Hematopoietic multipotent progenitor cell (in vitro differentiated cells): ENCODE measurements at places on chromosomes 13 and 19. TPM values are rescaled to one million over a fixed set of nuclear protein-coding genes. Genes with fewer than 3 reads are reported as not detected.
A peak's percentile ranks its signal among the peaks of the same experiment; 100 is the strongest.

DNA sequence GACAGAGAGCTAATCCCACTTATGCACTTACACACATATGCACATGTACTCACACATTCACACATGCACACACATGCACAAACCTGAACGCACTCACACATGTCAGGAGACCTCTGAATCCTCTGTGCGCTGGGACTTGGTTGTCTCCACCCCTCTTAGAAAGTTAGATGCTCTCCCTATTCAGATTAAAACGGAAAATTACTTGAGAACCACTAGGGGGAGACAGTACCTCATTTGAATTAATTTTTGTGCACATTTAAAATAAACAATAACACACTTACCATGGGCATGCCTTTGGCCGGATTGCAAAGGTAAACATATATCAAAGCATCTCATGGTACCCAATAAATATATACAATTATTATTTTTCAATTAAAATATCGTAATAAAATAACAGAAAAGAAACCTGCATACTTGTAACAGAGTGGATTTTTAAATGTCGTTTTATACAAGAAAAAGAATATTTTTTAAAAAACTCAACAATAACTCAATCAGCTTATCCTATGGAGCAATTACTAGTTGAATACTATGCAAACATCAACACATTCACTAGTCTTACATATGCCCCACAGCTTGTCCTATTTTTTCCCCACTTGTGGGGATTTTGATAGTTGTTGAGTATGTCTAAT lies 9.5 kb upstream of the LILRB4 start:
- DNase-seq, result peak; percentile 35

- DNase-seq, result no peak
Measured at GRCh38 chr13:52695856-52696255, 43.2 kb downstream of the SUGT1 start.

GRCh38 chr13:28089065-28089464 lies 11.3 kb downstream of the FLT3 start:
- DNase-seq, result no peak

- no peak for DNase-seq
Measured at GRCh38 chr13:73070451-73071098, 11.8 kb downstream of the KLF5 start.

- no peak for DNase-seq
Measured at GRCh38 chr19:50823389-50824042, at the start of gene KLK1. Gene KLK1 (minus strand): TSS chr19:50823787. CDS start chr19:50823748, 39 bp downstream.

DNA sequence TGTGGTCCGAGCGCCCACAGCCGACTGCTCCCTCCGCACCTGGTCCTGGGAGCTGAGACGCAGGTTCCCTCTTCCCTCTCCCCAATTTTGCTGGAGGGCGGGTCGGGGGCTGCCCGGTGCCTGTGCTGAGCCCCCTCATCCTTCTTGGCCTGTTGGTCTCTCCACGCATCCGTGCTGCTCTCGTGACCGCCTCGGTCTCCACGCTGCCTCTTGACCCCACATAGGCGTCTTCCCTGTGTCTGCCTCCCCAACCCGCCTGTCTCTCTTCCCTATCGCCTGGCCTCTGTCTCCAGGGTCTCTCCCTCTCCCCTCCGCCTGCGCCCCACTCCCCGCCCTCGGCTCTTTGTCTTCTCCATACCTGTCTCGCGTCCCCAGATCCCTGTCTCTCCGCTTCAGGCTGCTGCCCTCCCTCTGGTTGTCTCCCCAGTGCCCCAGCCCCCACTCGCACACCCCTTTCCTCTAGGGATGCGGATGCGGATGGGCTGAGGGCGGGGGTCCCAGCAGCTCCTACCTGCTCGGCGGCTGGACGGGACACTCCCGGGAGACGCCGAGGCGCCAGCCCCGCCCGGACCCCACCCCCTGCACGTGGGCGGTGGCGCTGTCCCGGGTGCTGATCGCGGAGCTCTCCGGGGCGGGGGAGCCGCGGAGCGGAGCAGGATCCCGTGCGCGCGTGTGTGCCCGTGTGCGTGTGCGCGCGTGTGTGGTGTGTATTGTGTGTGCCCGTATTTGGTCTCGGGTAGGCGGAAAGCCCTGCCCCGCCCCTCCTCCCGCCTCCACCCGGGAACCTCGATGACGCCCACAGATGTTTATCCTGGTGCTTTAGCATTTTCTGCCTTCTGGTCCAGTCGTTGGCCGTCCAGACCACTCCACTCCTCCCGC lies at the start of gene SYT5:
Gene SYT5, minus strand, starts transcription at position 684 of the 879 bp plus-strand sequence. CDS start 1,248 bp downstream, outside the sequence.
- DNase-seq, result no peak

GRCh38 chr13:93413972-93414717 lies 187.5 kb downstream of the GPC6 start:
- DNase-seq, result no peak

- DNase-seq, result peak; percentile 51
Measured at GRCh38 chr13:94662274-94662945, 49.9 kb downstream of the SOX21 start.

DNA sequence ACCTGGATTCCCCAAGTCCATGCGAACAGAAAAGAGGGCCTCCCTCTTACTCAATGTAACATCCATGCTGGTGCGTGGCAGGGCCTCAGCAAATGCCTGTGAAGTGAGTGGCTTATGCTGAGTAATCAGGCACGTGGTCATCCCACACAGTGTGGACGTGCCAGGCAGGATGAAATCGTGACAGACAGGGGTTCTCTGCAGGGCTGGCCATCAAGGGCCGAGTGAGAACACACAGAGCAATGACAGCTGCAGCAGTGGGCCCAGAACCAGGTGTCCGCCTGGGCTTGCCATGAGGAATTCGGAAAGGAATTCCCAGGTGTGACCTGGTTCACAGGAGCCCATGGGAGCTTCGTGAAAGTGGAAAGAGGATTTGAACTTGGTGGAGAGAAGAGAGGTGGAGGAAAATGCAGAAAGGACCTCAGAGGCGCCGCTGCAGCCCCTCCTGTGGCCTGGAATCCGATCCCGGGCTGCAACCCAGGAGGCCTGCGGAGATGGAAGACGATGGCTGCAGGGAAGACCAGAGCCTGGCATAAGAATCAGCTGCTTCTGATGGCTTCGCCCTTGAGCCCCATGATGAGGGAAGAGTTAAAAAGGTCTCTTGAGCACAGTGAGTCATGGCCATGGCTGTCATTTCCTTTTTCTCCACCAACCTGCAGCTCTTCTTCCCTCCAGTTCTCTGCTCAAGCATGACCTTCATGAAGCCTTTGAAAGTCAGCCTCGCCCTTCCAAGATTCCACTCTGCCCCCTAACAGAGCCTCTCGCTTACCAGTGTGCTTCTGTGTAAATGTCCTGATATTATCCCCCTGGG lies 34.6 kb upstream of the SOX1 start:
- no peak for DNase-seq

- DNase-seq, result no peak
Measured at GRCh38 chr13:32590266-32590665, 4.0 kb downstream of the PDS5B start.

GRCh38 chr13:99281811-99282263 lies 23.7 kb upstream of the GPR18 start:
- no peak for DNase-seq

GRCh38 chr19:58575183-58576041 lies 2.3 kb upstream of the MZF1 start:
- DNase-seq, result peak; percentile 91

- DNase-seq, result no peak
Measured at GRCh38 chr19:42098781-42099180, 22.8 kb downstream of the ZNF574 start.

GRCh38 chr19:18651733-18652132 lies 14.9 kb downstream of the KLHL26 start:
- DNase-seq, result no peak

DNA sequence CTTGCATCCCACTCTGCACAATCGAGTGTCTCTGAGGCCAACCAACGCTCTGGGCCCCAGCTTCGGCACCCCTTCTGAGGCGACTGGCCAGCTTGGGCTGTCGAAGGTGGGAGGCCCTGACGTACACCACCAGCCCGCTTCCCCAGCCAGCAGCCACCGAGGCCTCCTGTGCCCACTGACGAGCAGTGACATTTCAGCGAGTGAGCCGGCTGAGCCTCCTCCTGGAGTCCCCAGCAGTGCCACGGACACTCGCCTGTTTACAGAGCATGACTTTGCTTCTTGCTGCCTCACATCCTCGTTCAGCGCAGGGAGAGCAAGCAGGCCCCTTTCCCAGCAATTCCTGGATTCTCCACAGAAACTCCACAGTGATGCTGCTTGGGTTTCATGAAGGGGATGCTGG lies 240.2 kb upstream of the MAB21L1 start:
- no peak for DNase-seq

- no peak for DNase-seq
Measured at GRCh38 chr19:40400559-40400958, 10.6 kb upstream of the HIPK4 start.

GRCh38 chr19:47275791-47276461 lies 1.2 kb downstream of the INAFM1 start:
- no peak for DNase-seq

GRCh38 chr19:46902402-46902766 lies 41.6 kb downstream of the ARHGAP35 start:
- no peak for DNase-seq

DNA sequence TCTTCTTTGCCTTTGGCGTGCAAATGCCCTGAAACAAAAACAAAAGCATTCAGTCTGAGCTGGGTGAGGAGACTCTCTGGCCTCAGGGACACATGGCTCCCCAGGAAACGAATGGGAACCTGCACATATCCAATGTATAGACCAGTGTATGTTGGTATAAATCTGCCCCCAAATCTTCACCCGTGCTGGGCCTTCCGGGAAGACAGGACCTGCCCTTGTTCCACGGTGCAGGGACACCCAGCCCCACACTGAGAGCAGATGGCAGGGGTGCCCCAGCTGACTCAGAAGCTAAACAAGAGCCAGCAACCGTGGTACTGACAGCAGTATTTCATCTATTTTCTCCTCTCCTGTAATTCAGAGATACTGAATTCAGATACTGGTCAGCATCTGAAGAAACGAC lies 42.4 kb downstream of the CARS2 start:
- no peak for DNase-seq

GRCh38 chr13:98838776-98839175 lies 86.3 kb upstream of the SLC15A1 start:
- no peak for DNase-seq

GRCh38 chr13:97434397-97435201 lies 630 bp downstream of the RAP2A start:
- peak; percentile 19 for DNase-seq

- DNase-seq, result no peak
Measured at GRCh38 chr13:32032759-32033158, 1.2 kb downstream of the FRY start.

DNA sequence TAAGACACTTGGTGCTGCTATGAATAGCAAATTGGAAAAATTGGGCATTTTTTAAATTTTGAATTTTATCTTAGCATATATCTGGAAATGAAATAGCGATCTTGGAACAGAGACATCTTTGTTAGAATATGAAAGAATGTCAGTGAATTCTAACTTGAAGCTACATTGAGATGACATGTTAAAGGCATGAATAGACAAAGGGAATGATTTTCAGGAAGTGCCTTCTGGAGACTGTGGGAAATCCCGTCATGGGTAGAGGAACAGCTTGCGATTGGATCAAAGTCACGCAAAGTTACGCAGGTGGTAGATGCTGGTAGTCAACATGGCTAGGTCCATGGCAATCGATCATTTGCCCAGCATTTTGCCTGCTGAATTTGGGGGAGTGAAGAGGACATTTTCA lies 43.5 kb downstream of the LRCH1 start:
- no peak for DNase-seq

GRCh38 chr19:21460686-21461085 lies 44.7 kb upstream of the ZNF429 start:
- DNase-seq, result no peak

DNA sequence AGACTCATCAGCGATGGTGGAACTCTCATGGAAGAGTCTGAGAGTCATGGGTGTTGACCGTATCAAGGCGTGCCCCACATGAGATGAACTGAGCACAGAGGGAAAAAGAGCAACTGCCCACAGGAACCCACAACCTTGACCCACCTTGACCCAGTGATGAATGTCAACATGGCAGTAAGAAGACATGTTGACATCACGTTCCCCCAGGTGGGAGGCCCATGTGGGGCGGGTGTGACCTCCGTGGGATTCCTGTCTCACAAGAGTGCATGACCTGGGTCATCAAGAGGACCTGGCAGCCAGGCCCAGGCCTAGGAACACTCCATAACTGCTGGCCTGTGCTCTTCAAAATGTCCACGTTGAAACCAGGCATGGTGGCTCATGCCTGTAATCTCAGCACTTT lies 45.8 kb downstream of the EPS15L1 start:
- no peak for DNase-seq

- no peak for DNase-seq
Measured at GRCh38 chr13:22050951-22051563, 380.2 kb downstream of the FGF9 start.

DNA sequence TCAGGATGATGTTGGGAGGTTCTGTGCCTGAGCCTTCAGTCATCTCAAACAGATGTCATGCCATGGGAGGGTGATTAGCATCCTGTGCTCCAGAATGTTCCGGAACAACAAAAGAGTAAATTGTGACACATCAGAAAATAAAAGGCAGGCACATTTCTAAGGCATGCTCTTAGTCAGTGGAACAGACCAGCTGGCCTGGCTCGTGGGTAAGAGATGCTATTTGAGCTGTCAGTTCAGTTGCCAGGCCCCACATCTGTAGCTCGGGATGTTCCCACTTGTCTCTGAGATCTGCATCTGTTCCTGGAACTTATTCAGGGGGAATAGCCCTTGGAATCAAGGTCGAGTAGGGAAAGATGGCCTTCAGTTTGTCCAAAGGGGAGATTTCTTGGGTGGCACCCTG lies 26.0 kb downstream of the OLFM4 start:
- no peak for DNase-seq

DNA sequence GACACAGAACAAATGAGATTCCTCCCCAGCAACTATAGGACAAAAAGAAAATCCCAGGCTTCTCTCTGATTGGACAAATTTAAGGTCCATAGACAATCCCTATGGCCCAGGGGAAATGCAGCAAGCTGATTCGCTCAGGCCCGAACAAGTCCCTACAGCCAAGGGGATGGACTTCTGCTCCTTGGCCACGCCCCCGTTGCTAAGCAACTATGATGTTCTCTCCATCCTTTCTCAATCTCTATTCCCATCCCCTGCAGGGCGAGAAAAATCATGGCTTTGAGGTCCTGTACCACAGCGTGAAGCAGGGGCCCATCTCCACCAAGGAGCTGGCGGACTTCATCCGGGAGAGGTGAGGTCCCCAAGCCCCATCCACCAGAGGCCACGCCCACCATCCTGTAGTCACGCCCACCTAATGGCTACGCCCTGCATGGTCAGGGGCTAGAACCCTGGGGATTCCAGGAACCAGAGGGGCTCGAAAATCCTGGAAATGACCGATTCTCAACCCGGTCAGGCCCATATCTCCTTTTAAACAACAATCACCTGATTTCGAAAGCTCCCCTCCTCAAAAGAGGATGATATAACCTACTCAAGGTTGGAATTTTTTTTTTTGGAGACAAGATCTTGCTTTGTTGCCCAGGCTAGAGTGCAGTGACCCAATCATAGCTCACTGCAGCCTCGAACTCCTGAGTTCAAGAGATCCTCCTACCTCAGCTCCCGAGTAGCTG lies 11.4 kb downstream of the FCHO1 start:
- no peak for DNase-seq

Gene IGLON5
- total RNA-seq, result 1.1 TPM

Gene TMEM221
- under 0.01 TPM for total RNA-seq

Gene MAMSTR
- total RNA-seq, result 1.1 TPM

Gene ARRDC2
- total RNA-seq, result 87.5 TPM

Gene APC2
- total RNA-seq, result 0.27 TPM

Gene NFKBIB
- 22.9 TPM for total RNA-seq

Gene GRIN2D
- 0.54 TPM for total RNA-seq

Gene GRK1
- under 0.01 TPM for total RNA-seq

Gene KIR2DL1
- not detected for total RNA-seq

Gene NTN5
- total RNA-seq, result 1.6 TPM

Gene SHISA2
- 0.27 TPM for total RNA-seq

Gene ZAR1L
- under 0.01 TPM for total RNA-seq

Gene AZU1
- 5.4 TPM for total RNA-seq

Gene SPC24
- 6.7 TPM for total RNA-seq

Gene TBXA2R
- 1.3 TPM for total RNA-seq

Gene RGS9BP
- 0.54 TPM for total RNA-seq

Gene ZNF382
- 10.5 TPM for total RNA-seq

Gene HSH2D
- 160 TPM for total RNA-seq
